ENCODE measurements at places on chromosomes 5 and 9.

DNA sequence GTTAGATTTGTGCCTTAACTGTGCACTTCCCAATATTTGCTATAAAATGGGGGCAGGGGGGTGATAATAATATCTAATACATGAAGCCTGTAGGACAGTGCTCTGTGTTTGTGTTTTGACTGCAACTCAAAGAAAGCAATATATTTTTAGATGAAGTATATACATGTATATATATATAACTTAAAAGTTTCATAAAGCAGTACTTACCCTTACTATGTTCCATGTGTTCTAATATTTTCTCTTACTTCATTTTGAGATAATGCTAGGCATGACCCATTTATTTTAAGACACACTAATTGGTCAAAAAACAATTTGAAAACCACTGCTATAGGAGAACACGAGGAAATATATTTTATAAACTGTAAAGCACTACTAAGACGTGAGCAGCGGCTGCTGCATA is 2.4 kb downstream of the TRIM52 start:
- DNase-seq: no peak

DNA sequence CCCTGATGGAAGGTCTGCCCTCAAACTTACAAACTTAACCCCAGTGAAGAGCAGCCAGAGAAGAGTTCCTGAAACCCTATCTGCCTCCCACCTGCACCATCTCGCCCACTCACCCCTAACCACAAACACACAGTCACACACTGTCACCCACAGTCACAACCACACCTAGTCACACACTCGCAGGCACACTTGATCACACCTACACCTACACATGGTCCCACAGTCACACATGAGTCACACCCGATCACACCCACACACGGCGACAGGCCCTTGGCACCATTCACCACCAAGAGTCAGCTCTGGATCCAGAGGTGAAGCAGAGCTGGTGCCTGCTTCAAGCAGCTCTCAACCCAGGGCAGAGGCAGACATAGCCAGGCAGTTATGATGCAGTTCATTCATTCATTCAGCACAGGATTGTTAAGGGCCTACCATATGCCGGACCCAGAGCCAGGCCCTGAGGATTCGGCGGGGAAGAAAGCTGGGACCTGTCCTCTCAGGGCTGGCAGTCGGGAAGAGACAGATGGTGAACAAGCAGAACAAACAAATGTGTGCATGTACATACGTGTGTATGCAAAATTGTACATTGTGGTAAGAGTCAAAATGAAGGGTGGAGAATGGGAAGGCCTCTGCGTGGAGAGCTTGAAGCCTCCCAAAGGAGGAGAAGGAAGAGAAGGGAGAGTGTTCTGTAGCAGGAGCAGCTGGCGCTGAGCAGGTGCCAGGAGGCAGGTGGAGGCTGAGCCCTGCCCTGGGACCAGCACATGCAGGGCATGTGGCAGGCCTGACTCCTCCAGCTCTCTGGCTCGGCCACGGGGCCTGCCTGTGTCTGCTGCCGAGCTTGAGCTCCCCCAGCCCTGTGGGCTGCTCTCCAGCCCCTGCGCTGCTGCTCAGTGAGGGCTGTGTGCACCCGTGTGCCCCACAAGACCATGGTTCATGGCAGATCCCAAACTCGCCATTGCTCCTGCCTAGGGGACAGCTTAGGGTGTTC is 6.4 kb downstream of the TSPAN17 start:
- no peak for DNase-seq

- DNase-seq: no peak
Measured at GRCh38 chr9:21982861-21983560, 11.2 kb downstream of the CDKN2A start.

DNA sequence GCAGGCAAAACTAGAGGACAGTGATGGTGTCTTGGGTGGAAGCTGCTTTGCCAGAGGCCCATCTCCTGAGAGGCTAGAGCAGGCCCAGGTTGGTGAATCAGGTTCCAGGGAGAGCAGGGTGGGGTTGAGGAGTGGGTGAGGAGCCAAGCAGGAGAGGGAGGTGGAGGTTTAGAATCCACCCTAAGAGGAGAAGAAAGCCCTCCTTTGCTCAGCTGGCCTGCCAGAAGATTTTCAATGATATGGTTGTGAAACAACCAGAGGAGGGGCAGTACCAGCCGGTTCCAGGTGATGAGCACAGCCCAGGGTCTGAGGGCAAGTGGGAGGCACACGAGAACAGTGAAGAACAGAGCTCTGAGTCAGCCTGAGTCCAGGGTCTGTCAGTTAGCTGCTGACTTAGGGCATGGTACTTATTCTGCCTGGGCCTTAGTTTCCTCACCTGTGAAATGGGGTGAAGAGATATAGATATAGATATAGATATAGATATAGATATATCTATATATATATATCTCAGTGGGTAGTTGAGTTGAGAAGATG is 17.8 kb downstream of the PPARGC1B start:
- DNase-seq: no peak

DNA sequence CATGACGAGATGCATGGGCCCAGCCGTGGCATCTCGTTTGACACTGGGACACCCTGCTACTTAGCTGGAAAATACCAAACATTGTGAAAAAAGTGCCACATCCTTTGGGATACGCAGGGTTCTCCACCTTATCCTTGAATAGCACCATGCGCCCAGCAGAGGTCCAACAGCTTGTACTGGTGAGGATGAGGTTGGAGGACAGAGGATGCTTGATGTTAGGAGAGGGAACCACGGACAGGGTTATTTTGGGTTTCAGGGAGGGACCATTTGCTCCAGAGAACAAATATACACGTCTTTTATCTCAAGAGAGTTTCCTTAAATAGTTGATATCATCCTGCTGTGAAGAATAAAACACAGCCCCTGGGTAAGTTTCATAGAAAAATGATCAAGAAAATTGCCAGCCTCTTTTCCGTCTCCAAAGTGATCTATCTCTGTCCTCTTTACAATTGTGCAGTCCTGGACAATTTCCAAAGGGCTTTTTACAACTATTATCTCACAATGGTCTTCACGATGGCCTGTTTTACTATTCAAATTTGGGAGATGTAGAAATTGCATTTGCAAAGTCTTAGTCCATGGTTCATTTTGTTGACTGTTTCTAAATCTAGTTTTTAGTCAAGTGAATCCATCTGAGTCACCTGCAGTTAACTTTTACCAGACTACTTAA is 19.9 kb upstream of the FRRS1L start:
- no peak for DNase-seq

DNA sequence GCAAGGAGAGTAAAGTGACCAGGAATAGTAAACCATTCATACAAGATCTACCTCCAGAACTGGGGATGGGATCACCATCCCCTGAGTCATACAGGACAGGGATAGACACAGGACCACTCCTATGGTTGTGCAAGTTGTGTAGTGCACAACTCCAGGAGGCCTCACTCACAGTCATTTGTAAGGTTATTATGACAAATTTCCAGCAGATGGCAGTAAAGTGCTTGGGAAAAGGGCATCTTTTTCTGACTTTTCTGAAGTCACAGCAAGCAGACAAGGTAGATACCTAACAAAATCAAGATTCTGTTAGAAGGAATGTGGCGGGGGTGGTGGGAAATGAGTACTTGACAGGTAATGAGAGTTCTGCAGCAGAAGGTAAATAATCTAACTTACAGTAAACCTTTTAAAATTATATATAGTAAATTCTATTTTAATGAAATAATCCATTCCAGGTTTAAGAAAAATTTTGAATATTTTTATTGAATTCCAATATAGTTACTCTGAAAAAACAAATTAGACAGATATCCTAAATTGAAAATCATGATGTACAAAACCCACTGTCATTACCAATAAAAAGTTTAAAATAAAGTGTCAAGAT is 16.7 kb upstream of the KIF27 start:
- peak; percentile 35 for DNase-seq

DNA sequence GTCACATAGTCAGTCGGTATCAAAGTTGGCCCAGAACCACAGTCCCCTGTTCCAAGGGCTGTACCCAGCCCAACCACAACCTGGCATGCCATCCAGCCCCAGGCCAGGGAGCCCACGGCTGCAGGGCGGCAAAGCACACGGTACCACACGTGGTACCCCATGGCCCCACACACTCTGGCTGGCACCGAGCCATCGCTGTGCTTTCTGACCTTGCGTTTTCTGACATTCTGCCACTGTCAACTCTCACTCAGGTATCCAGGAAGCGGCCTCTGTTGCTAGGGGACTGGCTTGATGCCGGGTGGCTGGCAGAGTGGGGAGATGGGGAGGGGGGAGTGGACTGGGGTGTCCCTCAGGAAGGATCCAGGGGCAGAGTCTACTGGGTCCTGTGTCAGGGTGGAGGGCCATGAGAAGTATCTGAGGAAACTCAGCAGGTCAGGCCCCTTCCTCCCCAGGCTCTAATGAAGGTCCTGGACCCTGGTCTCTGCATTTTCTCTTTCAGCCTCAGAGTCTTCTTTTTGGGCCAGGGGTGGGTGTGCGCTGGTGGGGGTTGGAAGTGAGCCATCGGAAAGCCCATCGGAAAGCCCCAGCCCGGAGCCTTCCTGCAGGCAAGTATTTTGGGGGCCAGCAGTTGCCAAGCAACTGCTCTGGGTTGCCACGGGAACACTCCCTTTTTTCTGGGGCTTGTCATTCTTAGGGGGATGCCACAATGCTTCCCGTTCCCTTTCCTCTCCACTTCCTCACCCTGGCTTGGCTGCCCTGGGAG is 21.0 kb upstream of the RALGDS start:
- no peak for DNase-seq

DNA sequence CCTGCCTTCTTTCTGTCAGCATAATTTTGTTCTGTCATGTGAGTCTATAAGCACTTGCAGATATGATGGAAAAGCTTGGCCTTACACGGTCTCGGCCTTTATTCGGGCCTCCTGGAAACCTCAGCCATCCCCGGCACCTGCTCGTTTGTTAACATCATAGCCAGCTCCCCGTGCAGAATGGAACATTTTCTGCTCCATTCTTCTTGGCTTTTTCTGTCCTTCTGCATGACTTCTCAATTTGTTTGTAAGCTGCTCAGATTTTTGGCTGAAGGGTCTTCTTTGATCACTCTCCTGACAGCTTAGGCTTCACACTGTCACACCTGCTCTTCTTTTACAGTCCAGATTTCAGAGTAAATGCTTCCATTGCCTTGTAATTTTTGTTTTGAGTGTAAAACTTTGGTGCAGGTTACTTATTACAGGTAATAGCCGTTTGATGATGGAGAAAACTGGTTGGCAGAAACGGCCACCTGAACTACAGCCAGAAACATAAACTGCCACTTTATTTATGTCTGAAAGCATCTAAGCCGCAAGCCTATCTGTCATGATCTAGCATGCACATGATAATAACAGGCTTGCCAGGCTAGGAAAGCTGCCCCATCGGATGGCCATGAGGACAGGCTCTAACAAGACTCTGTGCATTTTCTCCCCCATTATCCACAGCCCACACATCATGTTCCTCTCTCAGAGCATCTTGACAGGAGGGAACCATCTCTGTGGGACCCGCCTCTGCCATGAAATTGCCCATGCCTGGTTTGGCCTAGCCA is 197.0 kb downstream of the AOPEP start:
- no peak for DNase-seq
